Caudate nucleus (tissue), 63 donors: ENCODE measurements at places on chromosomes 3 and 15.

- DNase-seq = no peak
Observed at GRCh38 chr3:57757642-57758297, 1.7 kb downstream of the SLMAP start.

GRCh38 chr3:38655708-38656300 lies 6.3 kb upstream of the SCN5A start:
- DNase-seq = no peak

- no peak for DNase-seq
Observed at GRCh38 chr3:23241256-23241655, 38.1 kb downstream of the UBE2E2 start.

- DNase-seq = no peak
Observed at GRCh38 chr15:69000091-69000490, 14.4 kb upstream of the NOX5 start.

- DNase-seq = no peak
Observed at GRCh38 chr15:78018946-78019644, 58.4 kb downstream of the TBC1D2B start.

- no peak for DNase-seq
Observed at GRCh38 chr15:38182900-38183299, 69.7 kb upstream of the SPRED1 start.

DNA sequence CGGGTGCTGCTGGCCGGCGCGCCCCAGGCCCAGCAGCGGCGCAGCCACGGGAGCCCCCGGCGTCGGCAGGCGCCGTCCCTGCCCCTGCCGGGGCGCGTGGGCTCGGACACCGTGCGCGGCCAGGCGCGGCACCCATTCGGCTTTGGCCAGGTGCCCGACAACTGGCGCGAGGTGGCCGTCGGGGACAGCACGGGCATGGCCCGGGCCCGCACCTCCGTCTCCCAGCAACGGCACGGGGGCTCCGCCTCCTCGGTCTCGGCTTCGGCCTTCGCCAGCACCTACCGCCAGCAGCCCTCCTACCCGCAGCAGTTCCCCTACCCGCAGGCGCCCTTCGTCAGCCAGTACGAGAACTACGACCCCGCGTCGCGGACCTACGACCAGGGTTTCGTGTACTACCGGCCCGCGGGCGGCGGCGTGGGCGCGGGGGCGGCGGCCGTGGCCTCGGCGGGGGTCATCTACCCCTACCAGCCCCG lies 777 bp downstream of the LOXL1 start:
- DNase-seq = no peak

DNA sequence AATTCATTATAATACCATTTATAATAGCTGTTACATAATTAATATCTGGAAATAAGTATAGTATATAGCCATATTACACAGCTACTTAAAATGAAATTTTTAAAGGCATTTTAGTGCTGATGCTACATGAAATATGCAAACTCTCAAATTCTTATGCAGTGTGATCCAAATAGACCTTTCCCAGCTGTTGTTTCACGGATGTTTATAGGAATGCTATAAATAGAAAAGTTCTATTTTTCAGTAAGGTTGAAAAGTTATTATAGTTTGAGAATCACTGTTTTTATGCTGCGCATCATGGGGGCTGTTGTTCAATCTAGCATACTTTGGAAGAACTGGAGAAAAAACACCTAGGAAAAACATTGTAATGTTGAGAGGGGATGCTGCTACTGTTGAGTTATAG lies 147.7 kb upstream of the TRIM42 start:
- DNase-seq = no peak

- DNase-seq = no peak
Observed at GRCh38 chr15:85035980-85036379, 54.3 kb downstream of the PDE8A start.

GRCh38 chr3:123092243-123092642 lies 25.4 kb downstream of the PDIA5 start:
- DNase-seq = no peak

DNA sequence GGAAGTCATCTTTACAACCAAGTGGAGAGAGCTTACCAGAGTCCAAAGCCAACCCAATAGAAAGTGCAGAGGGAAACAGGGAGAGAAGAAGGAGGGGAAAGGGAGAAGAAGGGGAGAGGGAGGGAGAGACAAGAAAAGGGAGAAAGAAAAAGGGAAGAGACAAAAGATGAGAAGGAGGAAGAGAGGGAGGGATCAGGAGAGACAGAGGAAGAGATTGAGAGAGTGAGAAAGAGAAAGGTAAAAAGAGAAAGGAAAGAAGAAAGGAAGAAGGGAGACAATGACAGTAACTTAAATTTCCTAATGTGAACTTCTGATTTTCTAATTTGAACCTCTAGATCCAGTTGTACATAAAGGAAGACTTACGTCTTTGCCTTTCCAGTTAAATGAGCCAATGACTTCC lies 20.7 kb upstream of the WNT5A start:
- no peak for DNase-seq

DNA sequence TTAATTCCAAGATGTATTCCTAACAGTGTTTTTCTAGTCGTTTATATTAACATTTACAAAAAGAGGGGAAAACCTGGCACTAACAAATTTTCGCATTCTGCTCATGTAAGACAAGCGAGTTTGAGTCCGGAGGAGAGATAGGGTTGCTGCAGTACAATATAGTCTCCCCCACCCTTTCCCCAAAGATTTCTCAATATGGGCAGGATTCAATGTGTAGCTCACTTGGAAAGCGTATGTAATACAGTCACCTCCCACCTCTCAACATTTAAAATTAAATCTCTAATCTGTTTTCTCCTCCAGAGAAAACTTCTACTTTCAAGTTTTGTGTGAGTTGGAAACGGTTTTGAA lies 57.9 kb downstream of the CMSS1 start:
- DNase-seq = no peak

GRCh38 chr3:5638550-5638949 lies 451.0 kb downstream of the EDEM1 start:
- DNase-seq = no peak

DNA sequence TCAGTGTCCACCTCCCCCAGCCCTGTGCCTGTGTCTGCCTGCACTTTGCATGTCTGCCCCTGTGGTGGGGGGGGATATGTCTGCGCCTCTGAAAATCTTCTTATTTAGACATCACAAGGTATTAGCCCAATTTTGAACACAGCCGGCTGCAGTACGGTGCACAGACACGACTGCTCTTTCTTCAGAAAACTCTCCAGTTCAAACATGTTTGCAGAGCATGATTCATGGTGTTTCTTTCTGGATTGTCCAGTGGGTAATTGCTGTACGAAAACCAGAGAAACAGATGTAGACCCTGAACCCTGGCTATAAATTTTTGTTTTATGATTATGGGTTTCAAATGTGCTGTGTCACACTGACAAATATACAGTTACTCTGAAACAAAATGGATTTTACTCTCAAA lies 3.4 kb upstream of the RARB start:
- no peak for DNase-seq

DNA sequence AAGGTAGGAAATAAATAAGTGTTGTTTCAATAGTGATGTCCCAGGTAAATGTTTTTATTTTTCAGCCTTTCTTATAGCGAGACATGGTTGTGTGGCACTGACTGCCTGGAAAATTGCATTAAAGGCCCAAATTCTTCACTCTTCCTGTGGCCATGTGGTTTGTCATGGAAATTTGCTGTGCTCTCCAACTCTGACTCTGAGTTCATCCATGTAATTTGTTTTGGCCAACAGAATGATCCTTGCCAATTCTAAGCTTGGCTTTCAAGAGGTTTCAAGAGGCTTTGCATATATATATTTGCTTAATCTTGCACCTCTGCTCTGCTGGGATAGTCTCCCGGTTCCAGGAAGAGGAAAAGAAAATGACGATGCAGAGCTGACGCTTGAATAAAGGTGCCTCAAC lies 107.5 kb upstream of the ARHGEF26 start:
- no peak for DNase-seq

DNA sequence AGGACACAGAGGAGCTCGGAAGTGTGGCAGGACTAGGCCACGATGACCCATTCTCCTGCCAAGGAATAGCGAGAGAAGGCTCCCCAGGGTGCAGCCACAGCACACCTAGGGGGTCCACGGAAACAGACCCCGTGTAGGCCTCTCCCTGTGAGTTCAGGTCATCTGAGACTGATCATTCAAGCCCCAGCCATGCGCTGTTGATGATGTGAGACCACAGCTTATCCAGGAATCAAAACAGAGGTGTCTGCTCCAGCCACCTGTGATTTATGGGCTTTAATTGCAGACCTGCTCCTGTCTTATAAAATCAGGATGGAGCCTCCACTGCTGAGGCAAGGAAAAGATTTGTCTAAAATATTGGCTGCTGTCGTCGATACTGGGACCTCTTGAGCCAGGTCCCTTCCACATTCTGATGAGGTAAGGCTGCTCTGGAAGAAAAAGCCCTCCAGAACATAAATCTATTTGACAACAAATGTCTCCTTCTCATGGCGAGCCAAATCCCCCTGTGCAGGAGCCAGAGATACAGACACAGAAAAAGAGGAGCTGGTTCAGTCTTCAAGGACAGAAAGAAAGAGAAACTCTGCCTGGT lies 186.7 kb downstream of the TJP1 start:
- DNase-seq = no peak

- no peak for DNase-seq
Observed at GRCh38 chr3:129777806-129778205, 115.7 kb downstream of the TMCC1 start.
